ENCODE measurements at places on chromosomes 2 and 18. TPM values are rescaled to one million over a fixed set of nuclear protein-coding genes. Genes with fewer than 3 reads are reported as not detected.

SP5 gene
- total RNA-seq = 4.3 TPM

CNGA3 gene
- not detected for total RNA-seq

UGT1A5 gene
- total RNA-seq = not detected

SERPINB13 gene
- not detected for total RNA-seq

HOXD13 gene
- 0.06 TPM for total RNA-seq

- no peak for DNase-seq
Observed at GRCh38 chr2:2808551-2809058, 477.5 kb upstream of the MYT1L start.

DNA sequence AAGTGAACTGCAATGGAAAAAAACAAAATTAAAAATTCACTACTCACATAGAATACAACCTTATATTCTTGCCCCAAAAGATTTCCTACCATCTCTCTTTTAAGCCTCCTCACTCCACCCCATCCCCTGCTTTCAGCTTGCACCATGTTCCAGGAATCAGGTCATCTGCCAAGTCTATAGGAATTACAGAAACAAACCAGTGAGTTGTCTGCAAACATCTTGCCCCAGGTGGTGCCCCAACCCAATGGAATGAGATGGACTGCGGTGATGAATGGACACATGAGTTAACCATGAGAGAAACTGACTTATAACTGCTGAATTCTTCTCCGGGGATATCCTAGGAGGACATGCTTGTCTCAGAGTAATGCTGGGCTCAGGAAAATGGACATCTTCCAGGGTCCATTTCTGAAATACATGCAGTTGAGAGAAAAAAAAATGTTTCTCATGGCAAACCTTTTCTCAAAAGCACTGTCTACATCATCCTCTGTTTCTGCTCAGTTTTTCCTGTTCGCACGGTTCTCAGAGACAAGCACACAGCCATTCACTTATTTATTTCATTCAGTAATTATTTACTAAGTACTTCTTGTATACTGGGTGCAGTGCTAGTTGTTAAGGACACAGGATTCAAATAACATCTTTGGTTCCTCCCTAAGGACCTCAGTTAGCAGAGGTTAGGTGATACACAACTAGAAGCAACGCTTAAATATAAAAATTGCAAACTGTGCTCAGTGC, 350.0 kb downstream of the RND3 start:
- no peak for DNase-seq

- no peak for DNase-seq
Observed at GRCh38 chr18:55491616-55492015, 96.4 kb downstream of the TCF4 start.

RND3 gene
- total RNA-seq = 178 TPM

CHST10 gene
- total RNA-seq = 18.6 TPM

GRCh38 chr2:106138543-106139237, 55.4 kb downstream of the UXS1 start:
- DNase-seq = no peak

DNA sequence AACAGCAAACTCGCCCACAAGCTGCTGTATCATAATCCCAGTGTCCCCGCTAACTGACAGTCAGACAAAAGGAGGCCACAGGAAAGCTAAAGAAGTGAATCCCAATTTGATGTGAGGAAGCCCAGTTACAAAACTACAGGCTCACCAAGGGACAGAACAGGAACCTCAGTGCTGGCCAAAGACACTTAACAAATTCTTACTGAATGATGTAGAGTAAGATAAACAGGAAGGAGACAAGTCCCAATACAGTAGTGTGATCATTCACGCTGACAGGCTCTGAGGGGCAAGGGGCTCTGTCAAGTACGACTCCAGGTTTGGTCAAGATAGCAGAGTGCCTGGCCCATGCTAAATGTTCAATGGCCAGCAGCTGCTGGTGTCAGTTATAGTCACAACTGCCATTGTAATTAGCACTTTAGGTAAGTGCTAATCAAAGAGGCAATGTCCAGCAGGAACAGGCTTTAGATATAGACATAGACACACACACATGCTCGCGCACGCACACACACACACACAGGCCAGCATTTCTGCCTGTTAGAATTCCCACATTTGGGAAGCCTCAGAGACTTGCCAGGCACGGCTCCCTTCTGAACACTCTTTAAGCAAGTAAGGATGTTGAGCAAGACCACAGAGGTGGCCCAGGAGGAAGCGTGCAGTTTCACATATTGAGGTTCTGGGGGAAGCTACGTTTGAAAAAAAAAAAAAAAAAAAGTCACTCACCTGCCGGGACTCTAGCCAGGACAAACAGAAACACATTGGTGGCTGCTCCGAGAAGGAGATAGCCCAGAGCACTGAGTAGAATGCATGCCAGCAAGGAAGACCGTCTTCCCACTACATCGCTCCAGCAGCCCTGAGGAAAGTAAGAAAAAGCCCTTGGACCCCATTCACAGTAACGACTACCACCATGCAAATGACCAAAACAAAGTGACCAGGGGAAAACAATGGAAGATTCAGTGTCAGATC, 35.4 kb upstream of the TMEM182 start:
- DNase-seq = no peak
